ENCODE measurements at places on chromosomes 3 and 15.

GRCh38 chr15:41620536-41621199 is 39.5 kb upstream of the MGA start:
- DNase-seq, result no peak

- DNase-seq, result no peak
These were observed 16.6 kb downstream of the EAF1 start for GRCh38 chr3:15443826-15444524.

DNA sequence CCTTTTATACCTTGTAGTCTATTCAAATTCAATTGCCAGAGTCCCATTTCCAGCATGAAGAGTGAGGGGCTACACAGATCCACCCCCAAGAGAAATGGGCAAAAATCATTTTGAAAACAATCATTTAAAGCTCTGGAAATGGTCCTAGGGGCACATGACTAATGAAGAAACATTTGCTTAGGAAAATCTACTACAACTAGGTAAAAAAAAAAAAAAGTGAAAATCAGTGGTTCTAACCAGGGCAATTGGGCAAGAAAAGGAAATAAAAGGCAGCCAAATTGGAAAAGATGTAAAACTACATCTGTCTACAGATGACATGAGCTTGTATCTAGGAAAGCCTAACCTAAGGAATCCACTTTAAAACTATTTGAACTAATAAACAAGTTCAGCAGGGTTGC is 9.4 kb downstream of the IMPG2 start:
- DNase-seq, result no peak

GRCh38 chr3:134366928-134367811 is 7.1 kb downstream of the AMOTL2 start:
- no peak for DNase-seq

GRCh38 chr3:49157289-49157688 is 8.8 kb downstream of the CCDC71 start:
- DNase-seq, result no peak

- no peak for DNase-seq
These were observed 428.9 kb downstream of the VGLL3 start for GRCh38 chr3:86562090-86562489.

GRCh38 chr3:24155276-24155675 is 210.2 kb downstream of the NR1D2 start:
- no peak for DNase-seq

DNA sequence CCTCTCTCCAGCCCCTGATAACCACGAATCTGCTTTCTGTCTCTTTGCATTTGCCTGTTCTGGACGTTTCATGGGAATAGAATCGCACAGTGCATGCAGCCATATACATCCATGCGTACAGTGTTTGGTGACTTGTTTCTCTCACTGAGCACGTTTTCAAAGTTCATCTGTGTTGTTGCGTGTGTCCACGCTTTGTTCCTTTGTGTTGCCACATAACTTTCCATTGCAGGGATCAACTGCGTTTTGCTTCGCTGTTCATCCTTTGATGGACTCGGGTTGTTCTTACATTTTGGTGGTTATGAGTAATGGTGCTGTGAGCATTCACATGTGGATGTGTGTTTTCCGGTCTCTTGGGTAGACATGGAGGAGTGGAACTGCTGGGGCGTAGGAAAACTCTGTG is 56.4 kb upstream of the TAMM41 start:
- no peak for DNase-seq

DNA sequence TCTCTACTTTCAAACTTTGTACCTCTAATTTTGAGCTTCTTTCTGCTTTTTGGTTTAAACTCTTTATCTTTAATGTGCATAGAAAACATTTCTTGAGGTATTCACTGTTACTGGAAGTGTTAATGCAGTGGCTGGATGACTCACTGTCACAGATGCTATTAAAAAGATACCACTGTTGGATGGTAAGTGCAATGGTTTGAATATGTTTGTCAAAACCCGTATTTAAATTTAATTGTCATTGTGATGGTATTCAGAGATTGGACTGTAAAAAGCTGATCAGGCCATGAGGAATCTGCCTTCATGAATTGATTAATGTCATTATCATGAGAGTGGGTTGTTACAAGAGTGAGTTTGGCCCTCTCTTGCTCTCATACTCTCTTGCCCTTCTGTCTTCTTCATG is 70.6 kb downstream of the AP4E1 start:
- no peak for DNase-seq

GRCh38 chr3:109188741-109189140 is 52.2 kb downstream of the C3orf85 start:
- DNase-seq, result no peak

DNA sequence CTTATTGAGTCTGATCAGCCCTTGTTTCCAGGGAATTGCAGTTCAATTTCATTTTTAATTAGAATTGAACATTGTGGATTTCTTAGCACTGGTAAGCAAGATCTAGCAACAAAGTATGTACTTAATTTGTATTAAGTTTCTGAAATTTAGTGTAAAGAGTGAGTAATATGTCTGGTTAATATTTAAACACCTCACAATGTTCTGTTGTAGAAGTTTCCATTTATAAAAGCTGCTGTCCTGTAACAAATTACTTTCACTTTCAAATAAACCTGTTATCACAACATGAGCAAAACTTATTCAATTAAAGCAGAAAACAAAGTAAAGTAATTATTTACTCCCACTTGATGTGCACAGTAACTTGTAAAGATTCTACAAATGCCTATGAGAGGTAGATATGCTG is 448.5 kb downstream of the NAALADL2 start:
- DNase-seq, result no peak

GRCh38 chr15:62658498-62658897 is 384.0 kb upstream of the TPM1 start:
- DNase-seq, result no peak

GRCh38 chr15:53758412-53758811 is 1.1 kb downstream of the WDR72 start:
- no peak for DNase-seq

DNA sequence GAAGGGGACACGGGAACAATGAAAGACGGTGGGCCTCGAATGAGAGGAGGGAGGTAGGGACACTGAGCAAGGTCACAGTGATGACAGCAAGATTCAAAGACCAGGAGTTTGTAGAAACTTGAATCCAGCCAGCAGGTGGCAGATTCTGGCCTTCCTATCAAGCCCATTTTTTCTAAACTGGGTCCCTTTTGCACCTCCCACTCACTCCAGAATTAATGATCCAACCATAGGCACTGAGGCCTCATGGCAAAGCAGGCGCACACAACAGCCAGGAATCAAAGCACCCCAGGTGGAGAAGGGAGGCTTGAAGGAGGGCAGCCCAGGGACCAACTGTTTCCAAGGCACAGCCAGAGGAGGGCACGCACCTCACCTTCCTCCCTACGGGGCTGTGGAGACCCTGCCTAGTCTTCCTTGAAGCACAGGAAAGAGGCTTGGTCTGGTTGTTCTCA is 90.2 kb downstream of the ANP32A start:
- no peak for DNase-seq

- no peak for DNase-seq
These were observed 225.9 kb upstream of the C2CD4B start for GRCh38 chr15:62390791-62391640.

DNA sequence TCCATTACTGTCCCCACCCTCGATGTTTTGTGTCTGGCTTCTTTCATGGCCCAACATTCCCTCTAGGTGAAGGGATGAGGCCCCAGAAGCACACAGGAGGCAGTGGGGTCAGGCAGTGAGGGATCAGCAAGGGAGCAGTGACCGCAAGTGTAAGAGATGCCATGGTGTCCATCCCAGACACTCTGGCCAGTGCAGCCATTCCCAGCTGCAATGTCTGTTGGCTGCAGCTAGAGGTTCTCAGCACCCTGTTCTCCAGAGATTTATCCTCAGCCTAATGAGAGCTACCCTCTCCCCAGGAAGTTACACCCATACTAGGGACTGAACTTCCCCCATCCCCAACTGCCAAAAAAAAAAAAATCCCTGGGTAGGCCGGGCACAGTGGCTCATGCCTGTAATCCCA is 40.2 kb downstream of the TRANK1 start:
- no peak for DNase-seq

DNA sequence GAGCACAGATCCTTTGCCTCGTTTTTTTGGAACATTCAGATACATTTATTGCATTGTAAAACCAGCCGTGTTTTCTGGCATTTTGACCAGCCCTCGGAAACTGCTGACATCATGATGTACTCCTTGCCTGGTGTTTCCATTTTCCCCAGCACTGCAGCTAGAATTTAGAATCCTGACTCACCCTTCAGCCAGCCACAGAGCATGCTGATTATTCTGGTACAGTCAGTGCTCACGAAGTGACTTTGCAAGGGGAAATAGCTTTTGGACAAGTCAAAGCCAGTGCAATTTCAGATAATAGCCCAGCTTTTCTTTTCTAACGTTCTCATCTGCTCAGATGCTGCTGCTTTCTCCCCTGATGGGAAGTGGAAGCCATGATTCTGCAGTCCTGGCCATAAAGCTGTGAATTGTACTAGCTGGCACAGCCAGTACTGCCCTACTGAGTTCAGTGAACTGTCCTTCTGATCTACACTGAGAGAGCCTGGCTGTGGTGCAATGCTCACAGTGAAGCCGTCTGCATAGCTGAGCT is 12.1 kb upstream of the CNBP start:
- no peak for DNase-seq

DNA sequence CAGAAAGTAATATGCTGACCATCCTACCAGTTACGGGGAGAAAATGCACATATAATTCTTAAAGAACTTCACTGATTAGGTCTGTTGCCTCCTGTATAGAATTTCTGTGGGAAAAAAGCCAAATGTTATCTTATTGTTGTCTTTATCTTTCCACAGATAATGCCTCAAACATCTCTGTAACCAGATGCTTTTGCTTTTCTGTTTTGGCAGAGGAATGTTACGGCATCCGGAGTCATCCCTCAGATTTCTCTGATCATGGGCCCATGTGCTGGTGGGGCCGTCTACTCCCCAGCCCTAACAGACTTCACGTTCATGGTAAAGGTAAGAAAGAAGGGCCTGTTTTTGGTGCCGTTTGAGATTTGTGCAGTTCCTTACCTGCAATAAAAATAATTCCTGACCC is 33.5 kb downstream of the PCCB start:
- DNase-seq, result no peak

- DNase-seq, result no peak
These were observed 16.1 kb upstream of the TM4SF1 start for GRCh38 chr3:149393345-149394160.

DNA sequence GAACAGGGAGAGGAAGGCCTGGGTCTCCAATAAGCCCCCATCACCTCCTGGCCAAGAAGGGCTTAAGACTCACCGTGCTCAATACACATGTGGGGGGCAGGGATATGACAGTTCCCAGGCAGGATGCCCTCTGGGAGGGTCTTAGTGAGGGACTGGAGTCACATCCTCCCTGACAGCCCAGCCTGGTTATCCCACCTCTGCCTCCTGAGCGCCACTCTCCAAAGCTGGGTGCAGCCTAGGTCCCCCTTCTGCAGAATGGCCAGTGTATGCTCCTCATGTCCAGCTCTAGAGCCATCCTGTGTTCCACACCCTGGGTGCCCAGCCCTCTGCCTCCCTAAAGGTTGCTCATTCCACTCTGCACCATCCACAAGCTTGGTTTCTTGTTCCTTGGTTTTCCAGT is 1.2 kb upstream of the SHISA5 start:
- no peak for DNase-seq

DNA sequence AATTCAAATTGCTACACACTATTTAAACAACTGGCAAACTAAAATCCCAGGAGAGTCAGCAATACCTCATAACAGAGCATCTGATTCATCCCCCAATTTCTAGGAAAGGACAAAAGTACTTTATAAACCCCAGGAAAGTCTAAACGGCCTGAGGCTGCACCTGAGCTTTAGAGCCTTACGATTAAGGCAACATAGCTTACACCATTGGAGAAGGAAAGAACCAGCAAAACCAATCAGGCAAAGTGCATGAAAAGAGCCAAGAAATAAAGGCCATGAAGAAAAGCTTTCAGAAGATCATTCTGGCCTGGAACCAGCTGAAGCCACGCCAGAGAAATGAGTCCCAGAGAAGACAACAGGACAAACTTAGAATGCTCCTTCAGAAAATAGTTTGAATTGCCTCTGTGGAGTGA is 48.1 kb downstream of the PTPN9 start:
- no peak for DNase-seq

DNA sequence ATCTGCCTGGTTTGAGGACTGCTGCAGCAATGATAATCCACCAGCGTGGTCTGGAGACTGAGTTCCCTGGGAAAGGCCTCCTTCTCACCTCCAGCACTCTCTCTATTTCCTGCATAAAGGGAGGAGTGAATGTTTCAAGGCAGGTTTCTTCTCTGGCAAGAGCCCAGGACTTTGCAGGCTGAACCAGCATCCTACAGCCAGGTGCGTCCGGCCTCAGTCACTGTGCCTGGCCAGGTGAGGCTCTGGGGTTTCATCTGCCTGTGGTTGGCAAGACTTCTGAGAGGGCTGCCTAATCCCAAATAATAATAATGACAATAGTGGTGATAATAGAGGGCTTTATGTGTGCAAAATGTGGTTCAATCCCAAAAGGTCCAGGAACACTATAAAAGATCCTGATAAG is 269.0 kb upstream of the TBC1D5 start:
- no peak for DNase-seq
